ENCODE measurements at places on chromosomes 7 and 10. TPM values are rescaled to one million over a fixed set of nuclear protein-coding genes. Genes with fewer than 3 reads are reported as not detected.

Gene MRPS33
- total RNA-seq = 42.0 TPM

Gene BUD23
- total RNA-seq = 56.7 TPM

Gene HECTD2
- total RNA-seq = 22.1 TPM

Gene PTN
- 83.0 TPM for total RNA-seq

Gene AP1S1
- 57.9 TPM for total RNA-seq

Gene CNNM1
- 0.24 TPM for total RNA-seq

Gene BUD31
- 112 TPM for total RNA-seq

- no peaks in the 10 kb centered on the region for H3K36me3 ChIP-seq
- H3K4me3 ChIP-seq = peak overlapping the region; percentile 79
- H3K27ac ChIP-seq = no peak overlapping the region
- no peak for DNase-seq
Measured at GRCh38 chr7:12569673-12570072, 847 bp upstream of the SCIN start.

GRCh38 chr7:29765490-29765889 lies 40.8 kb upstream of the WIPF3 start:
- no peak overlapping the region for H3K4me3 ChIP-seq
- no peak overlapping the region for H3K27ac ChIP-seq
- peaks cover 66% of the 10 kb centered on the region for H3K27me3 ChIP-seq
- no peak for DNase-seq

- DNase-seq = no peak
- H3K36me3 ChIP-seq = no peaks in the 10 kb centered on the region
- H3K4me1 ChIP-seq = no peaks in the 10 kb centered on the region
- no peak overlapping the region for H3K4me3 ChIP-seq
Measured at GRCh38 chr10:59970396-59971368, 64.3 kb upstream of the CCDC6 start.

- no peak overlapping the region for H3K4me3 ChIP-seq
- H3K4me1 ChIP-seq = no peaks in the 10 kb centered on the region
- no peak for DNase-seq
- H3K27me3 ChIP-seq = peaks cover 16% of the 10 kb centered on the region
- H3K36me3 ChIP-seq = peaks cover 2% of the 10 kb centered on the region
- no peak overlapping the region for H3K27ac ChIP-seq
Measured at GRCh38 chr7:118158766-118159165, 25.2 kb upstream of the LSM8 start.

- no peaks in the 10 kb centered on the region for H3K36me3 ChIP-seq
- no peak for DNase-seq
Measured at GRCh38 chr10:110786172-110786571, 85.6 kb upstream of the PDCD4 start.

- H3K36me3 ChIP-seq = no peaks in the 10 kb centered on the region
- H3K4me1 ChIP-seq = peaks cover 17% of the 10 kb centered on the region
- H3K27ac ChIP-seq = no peak overlapping the region
- no peaks in the 10 kb centered on the region for H3K27me3 ChIP-seq
- no peak for DNase-seq
- H3K4me3 ChIP-seq = no peak overlapping the region
Measured at GRCh38 chr10:102967123-102967522, 49.0 kb downstream of the CNNM2 start.
